AG20443 (cell line): ENCODE measurements at places on chromosomes 16 and 17.

DNA sequence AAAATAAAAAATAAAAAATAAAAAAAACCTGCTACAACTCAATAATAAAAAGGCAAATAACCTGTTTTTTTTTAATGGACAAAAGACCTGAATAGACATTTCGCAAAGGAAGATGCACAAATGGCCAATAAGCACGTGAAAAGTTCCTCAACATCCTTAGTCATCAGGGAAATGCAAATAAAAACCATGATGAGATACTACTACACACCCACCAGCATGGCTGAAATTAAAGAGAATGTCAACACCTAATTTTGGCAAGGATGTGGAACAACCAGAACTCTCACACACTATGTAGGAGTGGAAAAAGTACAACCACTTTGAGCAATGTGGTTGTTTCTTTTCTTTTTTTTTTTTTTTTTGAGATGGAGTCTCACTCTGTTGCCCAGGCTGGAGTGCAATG is 24.6 kb downstream of the COG7 start:
- DNase-seq = no peak

DNA sequence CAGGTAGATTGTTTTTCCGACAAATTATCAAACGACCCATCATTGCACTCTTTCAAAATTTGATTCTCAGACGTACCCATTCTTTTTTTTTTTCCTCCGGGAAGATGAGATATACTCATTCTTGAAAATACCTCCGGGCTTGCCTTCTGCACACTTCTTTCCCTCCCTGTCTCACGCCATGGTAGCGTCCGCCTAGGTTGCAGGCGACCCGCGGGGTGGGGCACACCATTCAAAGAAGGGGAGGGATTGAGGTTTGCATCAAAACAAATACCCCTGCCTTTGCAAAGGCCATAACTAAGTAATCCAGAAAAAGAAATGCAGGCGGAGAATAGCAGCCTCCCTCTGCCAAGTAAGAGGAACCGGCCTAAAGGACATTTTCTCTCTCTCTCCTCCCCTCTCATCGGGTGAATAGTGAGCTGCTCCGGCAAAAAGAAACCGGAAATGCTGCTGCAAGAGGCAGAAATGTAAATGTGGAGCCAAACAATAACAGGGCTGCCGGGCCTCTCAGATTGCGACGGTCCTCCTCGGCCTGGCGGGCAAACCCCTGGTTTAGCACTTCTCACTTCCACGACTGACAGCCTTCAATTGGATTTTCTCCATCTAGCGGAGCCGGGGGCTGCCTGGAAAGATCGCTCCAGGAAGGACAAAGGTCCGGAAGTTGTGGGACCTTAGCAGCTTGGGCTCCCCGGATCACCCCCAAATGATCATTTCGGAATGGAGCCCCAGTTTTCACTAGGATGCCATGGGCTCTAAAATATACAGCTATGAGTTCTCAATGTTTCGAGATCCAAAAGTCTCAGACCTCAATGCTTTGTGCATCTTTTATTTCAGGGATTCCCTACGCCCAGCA is 843 bp downstream of the TP53 start:
- DNase-seq = peak; percentile 81

DNA sequence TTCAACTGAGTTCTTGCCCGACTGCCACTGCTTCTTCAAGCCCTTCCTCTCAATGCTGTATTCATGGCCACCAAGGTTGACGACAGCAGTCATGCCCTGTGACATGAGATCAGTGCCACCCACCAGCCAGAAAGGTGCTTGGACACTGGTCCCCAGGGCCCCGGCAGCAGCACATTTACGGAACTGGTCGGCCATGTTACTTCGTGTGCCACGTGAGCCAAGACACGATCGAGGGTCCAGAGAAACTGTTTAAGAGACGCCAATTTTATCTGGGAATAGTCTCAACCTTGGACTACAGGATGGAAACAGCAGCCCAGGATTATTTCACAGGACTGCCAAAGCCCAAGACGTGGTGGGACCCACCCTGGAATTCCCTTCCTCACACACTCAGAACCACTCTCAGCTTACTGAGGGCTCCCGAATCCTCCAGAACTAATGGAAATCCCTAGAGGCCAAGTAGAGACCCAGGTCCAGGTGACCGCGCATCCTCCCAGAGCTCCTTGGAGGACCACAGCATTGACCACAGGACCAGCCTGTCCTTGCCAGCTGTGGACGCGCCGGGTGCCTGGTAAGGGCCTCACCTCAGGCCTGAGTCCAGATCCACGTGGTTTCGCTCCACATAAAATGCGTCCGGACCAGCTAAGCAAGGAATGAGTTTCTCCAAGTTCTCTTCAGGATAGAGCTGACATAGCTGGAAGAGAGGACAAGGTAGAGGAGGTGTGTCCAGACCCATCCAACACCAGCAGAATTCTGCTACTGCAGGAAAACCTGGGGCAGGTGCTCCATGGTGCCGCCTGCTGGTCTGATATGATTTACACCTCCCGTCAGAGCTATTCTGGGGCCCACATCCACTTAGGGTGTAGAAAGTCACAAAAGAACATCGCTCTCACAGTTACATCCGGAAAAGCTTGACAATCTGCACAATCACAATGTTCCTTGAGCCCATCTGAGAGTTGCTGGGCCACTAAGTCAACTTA is 28.2 kb downstream of the MAP1LC3B start:
- DNase-seq = no peak

GRCh38 chr17:81339191-81339533 is 44.1 kb upstream of the SLC38A10 start:
- no peak for DNase-seq

DNA sequence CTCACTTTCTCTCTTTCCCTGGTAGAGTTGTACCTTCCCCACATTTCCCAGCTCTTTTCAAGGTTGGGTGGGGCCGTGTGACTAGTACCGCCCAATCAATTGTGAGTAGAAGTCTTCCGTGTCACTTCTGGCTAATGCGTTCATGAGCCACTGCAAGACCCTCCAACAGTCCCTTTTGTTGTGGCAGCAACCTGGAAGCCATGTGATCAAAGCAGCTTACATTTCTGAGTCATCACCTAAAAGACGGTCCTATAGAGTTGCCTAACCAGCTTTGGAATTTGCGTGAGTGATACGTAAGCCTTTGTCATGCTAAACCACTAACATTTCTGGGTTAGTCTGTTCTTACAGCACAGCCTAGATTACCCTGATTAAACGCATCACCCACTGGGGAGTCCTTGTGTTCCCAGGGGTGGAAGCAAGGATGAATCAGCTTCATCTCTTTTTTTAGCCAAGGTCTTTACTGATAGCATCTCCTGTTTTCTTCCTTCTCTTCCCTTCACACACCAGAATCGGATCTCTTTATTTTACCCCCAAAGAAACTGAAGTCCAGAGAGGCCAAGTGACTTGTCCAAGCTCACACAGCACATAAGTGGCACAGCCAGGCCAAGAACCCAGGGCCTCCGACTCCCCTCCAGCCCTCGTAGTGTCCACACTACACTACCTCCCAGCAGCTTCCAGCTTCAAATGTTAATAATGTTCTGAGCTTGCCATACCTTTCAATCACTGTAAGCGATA is 366.3 kb upstream of the XYLT1 start:
- DNase-seq = peak; percentile 90

GRCh38 chr16:80084614-80085013 is 456.2 kb upstream of the DYNLRB2 start:
- peak; percentile 79 for DNase-seq

- peak; percentile 76 for DNase-seq
Observed at GRCh38 chr17:64326420-64327054, 63.5 kb upstream of the TEX2 start.

- DNase-seq = peak; percentile 41
Observed at GRCh38 chr16:86298758-86299134, 211.6 kb upstream of the FOXF1 start.

DNA sequence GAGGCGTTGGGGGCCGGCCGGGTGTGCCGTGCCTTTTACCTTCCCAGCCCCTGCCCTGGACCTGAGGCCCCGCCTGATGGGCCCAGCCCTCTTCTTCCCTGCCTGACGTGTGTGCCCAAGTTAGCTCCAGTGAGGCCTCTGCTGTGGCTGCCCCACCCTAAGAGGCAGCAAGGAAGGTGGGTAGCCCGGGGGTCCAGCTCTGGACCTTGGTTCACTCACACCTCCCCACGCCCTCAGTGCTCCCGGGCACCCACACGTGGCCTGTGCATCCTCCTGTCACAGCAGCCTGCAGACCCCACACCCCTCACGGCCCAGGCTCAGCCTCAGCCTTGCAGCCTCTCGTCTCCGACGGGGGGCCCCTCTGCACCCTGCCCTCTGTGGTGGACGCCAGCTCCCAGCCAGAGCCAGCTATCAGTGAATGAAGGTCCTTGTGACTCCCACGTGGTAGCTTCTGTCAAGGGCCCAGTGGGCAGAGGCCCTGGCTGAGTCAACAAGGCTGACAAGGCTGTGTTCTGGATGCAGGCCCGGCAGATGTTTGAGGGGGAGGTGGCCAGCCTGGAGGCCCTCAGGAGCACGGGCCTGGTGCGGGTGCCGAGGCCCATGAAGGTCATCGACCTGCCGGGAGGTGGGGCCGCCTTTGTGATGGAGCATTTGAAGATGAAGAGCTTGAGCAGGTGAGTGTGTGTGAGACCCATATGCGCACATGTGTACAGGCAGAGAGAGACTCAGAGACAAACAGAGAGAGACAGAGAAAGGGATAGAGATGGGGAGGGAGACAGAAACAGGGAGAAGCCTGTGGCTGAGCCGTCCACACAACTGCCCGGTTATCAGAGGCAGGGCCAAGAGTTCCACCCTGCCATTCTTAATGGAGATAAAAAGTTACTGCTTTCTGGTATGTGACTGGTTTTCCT is 2.8 kb downstream of the FN3K start:
- DNase-seq = peak; percentile 18

GRCh38 chr16:12043953-12044352 is 67.4 kb downstream of the SNX29 start:
- no peak for DNase-seq

DNA sequence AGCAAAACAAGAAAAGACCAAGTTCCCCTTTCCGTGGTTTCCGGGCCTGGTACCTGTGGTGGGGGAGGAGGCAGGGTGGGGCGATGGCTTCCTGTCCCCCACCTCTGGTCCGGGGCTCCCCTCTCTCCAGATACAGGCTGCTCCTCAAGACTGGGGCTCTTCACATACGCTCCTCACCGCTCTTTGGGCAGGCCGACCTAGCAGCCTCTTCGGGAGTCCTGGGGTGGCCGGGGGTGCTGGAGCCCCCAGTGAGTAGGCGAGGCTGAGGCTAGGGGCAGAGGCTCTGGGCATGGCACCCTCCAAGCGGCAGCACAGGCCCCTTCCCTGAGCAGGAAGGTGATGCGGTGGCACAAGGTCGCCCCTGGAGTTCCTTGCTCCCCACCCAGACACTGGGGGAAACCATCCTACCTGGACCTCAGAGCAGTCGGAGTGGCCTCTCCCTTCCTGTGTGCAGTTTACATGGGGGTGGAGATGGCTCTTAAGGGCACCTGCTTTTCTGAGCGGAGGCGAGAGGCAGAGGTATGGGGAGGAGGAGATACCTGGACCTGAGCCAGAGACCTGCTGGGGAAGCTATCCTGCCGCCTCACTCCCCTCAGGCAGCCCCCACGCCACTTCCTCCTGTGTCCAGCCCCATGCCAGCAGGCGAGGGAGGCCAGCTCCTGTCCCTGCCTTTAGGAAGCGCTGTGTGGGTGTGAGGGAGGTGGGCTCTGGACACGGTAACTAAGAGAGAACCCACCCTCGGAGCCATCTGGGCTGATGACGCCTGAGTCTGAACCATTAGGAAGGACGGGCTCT is 891 bp downstream of the CORO1A start:
- peak; percentile 8 for DNase-seq

- DNase-seq = no peak
Observed at GRCh38 chr16:86087896-86088230, 188.9 kb downstream of the IRF8 start.

DNA sequence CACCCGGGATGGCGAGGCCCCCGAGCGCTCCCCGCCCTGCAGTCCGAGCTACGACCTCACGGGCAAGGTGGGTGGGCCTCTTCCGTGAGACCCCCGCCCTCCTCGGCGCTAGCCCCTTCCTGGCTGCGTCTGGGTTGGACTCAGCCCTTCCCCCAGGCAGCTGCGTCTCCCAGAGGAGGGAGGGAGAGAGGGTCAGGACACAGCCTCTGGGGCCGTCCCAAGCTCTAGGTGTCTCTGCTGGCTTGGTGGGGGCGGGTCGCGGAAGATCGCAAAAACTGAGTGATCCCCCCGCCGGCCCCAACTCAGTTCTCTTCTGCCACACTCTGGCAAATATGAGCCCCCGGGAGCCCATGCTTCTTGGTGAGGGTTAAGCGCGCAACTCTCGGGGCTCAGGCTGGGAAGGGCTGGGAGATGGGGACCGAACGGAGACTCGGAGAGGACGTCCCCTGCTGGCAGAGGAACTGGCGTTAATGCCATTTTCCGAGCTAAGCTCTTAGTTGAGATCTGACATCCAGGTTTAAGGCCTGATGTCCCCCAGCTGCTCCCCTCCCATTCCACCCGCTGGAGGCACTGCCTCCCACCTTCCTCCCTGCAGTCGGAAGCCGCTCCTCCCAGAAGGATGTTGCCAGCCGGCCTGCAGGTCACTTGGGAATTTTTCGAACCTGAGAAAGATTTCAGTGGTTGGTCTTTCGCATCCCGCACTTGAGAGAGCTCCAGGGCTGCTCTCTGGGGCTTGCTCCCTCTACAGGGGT is 419 bp downstream of the RAB37 start:
- DNase-seq = peak; percentile 45
